ENCODE measurements at places on chromosomes 1 and 21.

- no peak for DNase-seq
Measured at GRCh38 chr1:210689826-210690225, 361.1 kb downstream of the HHAT start.

GRCh38 chr1:42743317-42744147 lies 3.5 kb upstream of the CLDN19 start:
- DNase-seq: no peak

DNA sequence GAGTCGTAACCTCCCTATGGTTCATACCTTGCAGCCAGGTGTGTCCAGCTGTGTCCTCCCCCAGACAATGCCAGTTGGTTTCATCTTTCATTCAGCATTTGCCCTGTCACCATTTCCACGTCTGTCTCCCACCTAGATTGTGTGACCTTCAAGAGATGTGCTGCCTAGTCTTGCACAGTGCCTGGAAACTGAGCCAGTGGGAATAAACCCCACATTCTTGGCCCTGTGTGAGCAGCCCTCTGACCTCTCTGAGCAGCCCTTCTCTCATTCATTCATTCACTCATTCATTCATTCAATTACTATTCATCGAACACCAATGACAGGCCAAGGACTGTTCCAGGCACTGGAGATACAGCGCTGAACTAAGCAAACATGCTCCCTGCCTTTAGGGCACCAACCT lies 115.7 kb downstream of the GRIK3 start:
- no peak for DNase-seq

DNA sequence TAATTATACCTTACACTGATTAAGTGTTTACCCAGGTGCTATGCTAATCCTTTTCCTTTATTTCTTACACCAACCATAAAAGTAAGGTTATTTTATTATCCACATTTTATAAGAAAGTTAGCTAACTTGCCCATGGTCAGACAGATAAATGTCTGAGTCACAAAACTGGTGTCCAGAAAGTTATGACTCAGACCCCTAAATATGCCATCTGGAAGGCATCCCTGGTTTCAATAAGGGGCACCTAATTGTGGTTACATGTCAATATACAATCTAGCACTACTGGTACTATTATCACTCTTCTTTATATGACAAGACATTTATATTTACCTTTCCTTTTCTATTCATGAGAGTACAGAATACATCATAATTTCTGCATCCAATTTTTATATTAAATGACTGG lies 496.5 kb upstream of the ADGRL2 start:
- DNase-seq: no peak

- DNase-seq: no peak
Measured at GRCh38 chr1:154410185-154410827, 5.2 kb downstream of the IL6R start.

GRCh38 chr1:154621875-154622274 lies 13.9 kb upstream of the ADAR start:
- DNase-seq: no peak

DNA sequence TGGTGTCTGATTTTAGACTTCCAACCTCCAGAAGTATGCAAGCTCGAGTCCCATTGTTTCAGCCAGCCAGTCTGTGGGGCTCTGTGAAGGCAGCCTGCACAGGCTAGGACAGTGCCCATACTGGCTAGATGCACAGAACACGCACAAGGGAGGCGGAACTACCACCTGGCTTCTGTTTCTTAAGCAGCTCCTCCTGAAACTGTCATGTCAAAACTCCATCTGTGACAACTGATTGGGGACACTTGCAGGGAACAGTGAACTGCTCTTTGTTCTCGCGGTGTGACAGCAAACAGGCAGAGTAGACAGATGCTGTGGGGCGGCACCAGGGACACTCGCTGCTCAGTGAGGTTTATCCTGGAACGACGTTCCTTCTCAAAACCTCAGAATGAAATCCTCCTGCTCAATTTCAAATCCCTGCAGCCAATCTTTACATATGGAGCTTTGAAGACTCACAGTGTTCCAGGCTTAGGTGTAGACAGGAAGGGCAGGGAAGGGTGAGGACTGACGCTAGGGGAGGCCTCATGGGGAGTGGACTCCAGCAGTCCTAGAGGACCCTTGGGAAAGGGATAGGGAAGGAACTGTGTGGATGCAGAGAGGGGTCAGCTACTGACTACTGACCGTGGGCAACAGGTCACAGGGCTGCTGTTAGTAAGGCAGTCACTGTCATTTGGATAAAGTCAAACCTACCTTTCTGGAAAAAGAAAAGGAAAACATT lies 73.8 kb downstream of the ERG start:
- no peak for DNase-seq

DNA sequence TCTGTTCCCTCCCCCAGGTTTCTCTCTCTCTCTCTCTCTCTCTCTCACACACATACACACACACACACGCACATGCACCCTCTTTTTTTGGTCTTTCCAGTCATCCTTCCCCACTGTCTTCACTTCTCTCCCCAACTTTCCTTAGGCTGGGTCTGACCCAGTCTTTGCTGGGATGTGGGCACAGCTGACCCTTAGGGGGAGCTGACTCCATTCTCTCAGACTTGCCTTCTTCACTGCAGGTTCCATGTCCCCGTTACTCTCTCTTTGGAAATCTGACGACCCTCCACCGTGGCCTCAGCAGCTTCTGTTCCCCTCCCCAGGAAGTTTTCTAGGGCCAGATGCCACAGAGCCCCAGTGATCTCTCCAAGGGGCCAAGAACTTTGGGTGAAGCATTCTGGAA lies 2.1 kb downstream of the DISP3 start:
- DNase-seq: no peak

- DNase-seq: no peak
Measured at GRCh38 chr1:7491818-7492173, 279.3 kb upstream of the VAMP3 start.

GRCh38 chr1:204286831-204287421 lies 72.8 kb downstream of the PLEKHA6 start:
- DNase-seq: no peak

DNA sequence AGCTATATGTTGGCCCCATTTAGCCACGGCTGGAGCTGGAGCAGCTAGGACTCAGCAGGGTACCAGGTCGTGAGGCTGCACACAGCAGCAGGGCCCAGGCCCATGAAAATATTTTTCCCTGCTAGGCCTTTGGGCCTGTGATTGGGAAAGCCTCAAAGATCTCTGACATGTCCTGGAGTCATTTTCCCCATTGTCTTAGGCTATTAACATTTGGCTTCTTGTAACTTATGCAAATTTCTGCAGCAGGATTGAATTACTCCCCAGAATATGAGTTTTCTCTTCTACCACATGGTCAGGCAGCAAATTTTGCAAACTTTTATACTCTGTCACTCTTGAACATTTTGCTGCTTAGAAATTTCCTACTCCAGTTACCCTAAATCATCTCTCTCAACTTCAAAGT lies 11.2 kb downstream of the CFHR2 start:
- DNase-seq: no peak

DNA sequence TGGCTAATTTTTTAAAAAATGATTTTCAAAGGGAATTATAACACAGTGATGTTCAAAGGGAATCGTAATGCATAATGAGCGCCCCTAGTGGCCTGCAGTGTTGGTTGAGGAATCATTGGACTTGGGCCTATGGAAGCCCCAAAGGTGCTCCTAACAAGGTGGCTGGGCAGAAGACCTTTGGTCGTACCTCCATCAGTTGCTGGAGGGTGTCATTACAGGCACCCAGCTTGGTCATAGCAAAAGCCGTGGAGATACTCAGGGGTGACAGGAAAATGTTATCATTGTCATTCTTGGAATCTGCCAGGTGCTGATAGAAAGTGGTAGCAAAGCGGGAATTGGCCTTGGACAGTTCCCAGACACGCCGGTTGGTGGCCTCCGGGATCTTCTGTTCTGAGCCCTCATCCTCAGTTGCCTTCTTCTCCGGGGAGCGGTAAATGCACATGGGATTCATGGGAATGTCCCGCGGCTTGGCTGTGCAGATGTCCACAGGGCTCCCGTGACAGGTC lies 2.7 kb downstream of the SERPINC1 start:
- DNase-seq: peak; percentile 25

- peak; percentile 88 for DNase-seq
Measured at GRCh38 chr21:22791986-22792560, 1793.9 kb downstream of the NCAM2 start.

GRCh38 chr21:35648512-35648911 lies 411.8 kb downstream of the SETD4 start:
- DNase-seq: no peak

GRCh38 chr21:46054451-46054881 lies 43.4 kb upstream of the COL6A2 start:
- no peak for DNase-seq

- no peak for DNase-seq
Measured at GRCh38 chr21:46191686-46192575, 7.7 kb upstream of the SPATC1L start.

DNA sequence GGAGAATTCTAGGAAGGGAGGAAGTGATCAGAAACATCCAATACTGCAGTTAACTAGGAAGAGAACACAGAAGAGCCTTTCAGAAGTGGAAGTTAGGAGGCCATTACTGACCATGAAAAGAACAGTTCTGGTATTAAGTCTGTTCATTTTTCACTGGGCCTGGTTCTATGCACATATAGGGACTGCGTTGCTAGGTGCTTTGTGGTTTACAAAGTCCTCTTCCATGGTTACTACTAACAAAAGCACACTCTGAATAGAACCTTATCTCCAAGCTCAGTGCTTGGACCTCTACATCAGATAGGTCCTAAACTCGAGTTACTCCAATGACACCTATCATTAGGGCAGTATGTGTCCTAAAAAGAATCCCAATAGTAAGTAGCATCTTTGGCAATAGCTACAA lies 75.4 kb downstream of the RPAP2 start:
- DNase-seq: no peak

GRCh38 chr21:45209685-45210284 lies 77.9 kb downstream of the POFUT2 start:
- DNase-seq: no peak

DNA sequence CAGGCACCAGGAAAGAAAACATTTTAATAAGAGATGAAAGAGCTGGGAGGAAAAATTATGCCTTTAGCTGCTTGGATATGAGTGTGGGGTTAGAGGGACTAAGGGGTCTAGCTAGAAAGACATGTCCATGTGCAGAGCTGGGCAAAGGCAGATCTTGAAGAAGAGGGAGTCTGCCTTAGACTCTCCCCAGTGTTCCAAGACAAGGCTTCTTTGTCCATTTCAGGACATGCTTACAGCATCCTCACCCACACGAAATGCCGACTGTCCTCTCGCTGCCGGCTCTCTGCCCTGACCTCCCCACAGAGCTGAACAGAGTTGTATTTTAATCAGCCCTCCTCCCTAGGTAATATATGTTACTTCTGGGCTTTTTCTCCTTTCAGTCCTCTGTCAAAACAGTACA lies 100.7 kb upstream of the ATP1B1 start:
- no peak for DNase-seq

DNA sequence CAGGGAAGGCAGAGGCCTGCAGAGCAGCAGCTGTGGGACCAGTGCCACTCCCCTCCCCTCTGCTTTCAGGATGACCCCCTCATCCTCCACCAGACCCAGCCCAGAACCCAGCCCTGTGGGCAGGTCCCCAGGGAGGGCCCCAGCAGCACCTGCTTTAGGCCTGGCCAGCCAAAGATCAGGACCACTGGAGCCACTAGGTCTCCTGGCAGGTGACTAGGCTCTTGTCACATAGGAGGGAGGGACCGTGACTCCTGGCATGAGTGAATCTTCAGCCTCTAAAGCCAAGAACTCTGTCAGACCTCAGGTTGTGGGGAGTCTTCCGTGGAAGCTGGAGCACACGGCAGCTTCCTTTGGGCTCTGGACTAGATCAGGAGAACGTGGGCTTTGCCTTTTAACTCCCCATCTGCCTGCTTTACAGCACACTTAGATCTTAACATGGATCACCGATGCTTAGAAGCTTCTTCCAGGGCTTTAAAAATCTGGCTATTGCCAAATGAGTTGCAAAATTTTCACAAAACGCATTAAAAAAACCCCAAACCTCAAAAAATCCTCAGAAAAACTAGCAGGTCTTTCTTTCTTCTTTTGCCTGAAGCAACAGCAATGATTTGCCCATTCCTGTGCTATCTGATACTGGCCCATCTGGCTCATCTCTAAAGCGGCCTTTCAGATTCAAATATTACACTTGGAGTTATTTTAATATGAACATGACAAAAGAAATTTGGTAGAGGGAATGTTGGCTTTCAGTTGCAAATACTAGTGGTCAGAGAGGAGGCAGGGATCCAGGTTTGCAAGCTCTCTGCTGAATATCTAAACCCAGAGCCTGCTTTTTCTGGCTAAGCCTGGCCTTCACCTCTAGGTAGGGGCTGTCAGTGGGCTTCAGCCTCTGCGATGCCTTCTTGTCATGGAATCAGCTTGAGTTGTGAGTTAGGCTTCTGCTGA lies 235.2 kb downstream of the SDCCAG8 start:
- peak; percentile 100 for DNase-seq

DNA sequence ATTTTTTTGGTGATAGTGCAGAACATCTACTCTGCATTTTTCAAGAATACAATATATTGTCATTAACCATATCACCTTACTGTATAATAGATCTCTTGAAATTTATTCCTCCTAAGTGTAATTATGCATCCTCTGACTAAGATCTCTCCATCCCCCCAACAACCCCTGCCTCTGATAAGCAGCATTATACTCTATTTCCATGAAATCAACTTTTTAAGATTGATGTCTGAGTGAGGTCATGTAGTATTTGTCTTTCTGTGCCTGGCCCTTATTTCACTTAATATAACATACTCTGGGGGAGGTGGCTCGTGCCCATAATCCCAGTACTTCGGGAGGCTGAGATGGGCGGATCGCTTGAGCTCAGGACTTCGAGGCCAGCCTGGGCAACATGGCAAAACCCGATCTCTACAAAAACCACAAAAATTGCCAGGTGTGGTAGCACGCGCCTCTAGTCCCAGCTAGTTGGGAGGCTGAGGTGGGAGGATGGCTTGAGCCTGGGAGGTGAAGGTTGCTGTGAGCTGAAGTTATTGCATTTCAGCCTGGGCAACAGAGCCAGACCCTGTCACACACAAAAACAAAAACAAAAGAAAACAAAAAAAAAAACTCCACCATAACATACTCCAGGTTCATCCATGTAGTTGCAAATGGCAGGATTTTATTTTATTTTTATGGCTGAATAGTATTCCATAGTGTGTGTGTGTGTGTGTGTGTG lies 5.7 kb downstream of the ACOT11 start:
- DNase-seq: no peak

GRCh38 chr1:98385652-98386051 lies 275.9 kb upstream of the SNX7 start:
- peak; percentile 36 for DNase-seq

DNA sequence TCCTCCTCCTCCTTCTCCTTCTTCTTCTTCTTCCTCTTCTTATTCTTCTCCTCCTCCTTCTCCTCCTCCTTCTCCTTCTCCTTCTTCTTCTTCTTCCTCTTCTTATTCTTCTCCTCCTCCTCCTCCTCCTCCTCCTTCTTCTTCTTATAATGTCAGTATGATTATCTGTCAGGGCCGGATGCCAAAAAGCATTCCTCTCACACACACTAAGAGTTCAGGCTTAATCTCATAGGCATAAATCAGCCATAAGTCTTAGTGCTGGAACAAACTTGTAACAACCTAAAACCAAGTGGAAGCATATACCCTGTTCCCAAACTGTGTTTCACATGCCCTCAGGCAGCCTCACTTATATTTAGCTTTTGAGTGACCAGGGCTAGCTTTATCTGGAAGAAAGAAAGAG lies 240.3 kb downstream of the LMX1A start:
- no peak for DNase-seq
